ENCODE measurements at places on chromosomes 2 and 18.

- DNase-seq: no peak
Measured at GRCh38 chr2:38230756-38231155, 146.3 kb downstream of the ATL2 start.

- DNase-seq: no peak
Measured at GRCh38 chr18:41323044-41323443, 632.0 kb upstream of the PIK3C3 start.

GRCh38 chr2:60891180-60891579 lies 9.8 kb downstream of the REL start:
- DNase-seq: no peak

GRCh38 chr2:141582213-141582612 lies 548.6 kb downstream of the LRP1B start:
- no peak for DNase-seq

- no peak for DNase-seq
Measured at GRCh38 chr2:40101131-40101575, 322.1 kb upstream of the THUMPD2 start.

Data from Ammon's horn (tissue), 1 donor.